Immature natural killer cell (primary cell): ENCODE measurements at places on chromosomes 16 and 17.

DNA sequence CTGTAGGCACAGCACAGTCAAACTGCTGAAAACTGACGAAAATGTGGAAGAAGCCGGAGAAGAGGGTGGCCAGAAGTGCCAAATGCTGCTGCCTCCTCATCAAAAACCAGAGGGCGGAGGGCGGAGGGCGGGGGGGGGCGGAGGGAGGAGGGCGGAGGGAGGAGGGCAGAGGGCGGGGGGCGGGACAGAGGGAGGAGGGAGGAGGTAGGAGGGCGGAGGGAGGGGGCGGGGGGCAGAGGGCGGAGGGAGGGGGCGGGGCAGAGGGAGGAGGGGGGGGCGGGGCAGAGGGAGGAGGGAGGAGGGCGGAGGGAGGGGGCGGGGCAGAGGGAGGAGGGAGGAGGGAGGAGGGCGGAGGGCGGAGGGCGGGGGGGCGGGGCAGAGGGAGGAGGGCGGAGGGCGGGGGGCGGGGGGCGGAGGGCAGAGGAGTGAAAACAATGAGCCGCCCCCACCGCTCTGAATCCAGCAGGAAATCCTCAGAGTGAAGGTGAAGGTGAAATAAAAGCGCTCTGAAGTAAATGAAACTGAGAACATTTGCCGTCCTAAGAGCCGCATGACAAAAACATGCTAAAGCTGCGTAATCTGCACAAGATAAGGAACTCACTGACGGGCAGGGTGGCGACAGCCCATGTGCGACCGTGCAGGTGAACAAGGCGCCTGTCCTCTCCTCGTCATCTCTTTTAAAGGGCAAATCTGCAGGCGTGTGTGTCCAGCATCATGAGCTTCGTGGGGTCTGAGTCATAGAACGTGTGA, 22.6 kb upstream of the CBFA2T3 start:
- H3K27ac ChIP-seq = no peak overlapping the region
- H3K4me3 ChIP-seq = no peak overlapping the region
- H3K36me3 ChIP-seq = peaks cover 4% of the 10 kb centered on the region
- H3K27me3 ChIP-seq = peaks cover 5% of the 10 kb centered on the region
- DNase-seq = no peak

GRCh38 chr16:48911700-48912099, 301.7 kb upstream of the N4BP1 start:
- no peak overlapping the region for H3K27ac ChIP-seq
- H3K4me1 ChIP-seq = no peaks in the 10 kb centered on the region
- H3K36me3 ChIP-seq = no peaks in the 10 kb centered on the region
- H3K4me3 ChIP-seq = no peak overlapping the region
- H3K27me3 ChIP-seq = peaks cover 4% of the 10 kb centered on the region
- DNase-seq = no peak

DNA sequence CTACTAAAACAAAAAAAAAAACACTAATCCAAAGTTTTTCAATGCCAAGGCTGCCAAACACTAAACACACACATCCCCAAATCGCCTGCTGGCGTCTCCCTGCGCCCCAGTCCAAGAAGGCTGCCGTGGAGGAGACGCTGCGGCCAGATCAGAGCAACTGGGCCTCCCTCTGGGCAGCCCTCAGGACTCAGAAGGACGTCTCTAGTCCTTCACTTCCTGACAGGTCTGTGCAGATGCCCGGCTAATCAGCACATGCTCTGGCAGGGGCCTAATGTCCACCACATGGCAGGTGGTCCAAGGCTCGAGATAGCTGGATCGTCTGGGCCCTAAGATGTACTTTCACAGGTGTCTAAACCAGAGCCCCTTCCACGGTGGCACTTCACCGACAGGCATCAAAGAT, 2.7 kb downstream of the SLC38A10 start:
- H3K27me3 ChIP-seq = no peaks in the 10 kb centered on the region
- H3K27ac ChIP-seq = no peak overlapping the region
- H3K4me1 ChIP-seq = peaks cover 57% of the 10 kb centered on the region
- DNase-seq = no peak
- peaks cover 3% of the 10 kb centered on the region for H3K36me3 ChIP-seq

DNA sequence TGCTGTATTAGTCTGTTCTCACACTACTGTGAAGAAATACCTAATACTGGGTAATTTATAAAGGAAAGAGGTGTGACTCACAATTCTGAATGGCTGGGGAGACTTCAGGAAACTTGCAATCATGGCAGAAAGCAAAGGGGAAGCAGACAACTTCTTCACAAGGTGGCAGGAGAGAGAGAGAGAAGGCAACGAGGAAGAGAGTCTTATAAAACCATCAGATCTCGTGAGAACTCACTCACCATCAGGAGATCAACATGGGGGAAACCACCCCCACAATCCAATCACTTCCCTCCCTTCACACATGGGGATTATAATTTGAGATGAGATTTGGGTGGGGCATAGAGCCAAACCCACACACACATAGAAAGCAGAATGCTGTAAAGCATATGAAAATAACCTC, 896.2 kb downstream of the CDH11 start:
- H3K27me3 ChIP-seq = peaks cover 2% of the 10 kb centered on the region
- no peaks in the 10 kb centered on the region for H3K4me1 ChIP-seq
- no peaks in the 10 kb centered on the region for H3K36me3 ChIP-seq

DNA sequence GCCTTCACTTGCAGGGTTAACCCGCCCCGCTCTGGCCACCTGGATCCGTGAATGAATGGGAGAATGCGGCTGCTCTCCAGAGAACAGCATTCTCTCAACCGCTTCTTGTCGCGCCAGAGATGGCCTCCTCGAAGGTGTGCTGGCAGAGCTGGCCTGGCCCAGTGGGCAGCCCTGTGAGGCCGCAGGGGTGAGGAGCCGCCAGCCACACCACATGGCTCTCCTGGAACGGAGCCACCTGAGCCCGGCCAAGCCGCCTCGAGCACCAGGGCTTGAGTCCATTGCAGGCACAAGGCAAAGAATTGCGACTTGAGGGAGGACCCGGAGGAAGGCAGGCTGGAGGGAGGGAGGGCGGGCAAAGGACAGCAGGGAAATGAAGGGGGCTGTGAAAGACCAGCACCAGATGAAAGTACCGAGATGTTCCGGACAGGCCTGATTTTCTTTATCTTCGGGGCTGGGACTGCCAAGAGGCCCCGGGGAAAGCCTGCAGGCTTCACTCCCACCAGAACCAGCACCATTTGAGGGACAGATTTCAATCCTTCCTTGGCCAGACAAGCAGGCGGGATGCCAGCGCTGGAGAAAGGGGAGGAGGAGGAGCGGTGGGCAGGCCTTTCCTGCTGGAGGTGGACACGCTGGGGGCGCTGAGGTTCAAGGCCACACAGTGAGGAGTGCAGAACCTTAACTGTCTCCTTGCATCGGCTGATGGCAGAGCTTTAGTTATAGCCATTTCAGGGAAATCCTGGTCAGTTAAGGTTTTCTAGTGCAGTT, 69.4 kb downstream of the MRC2 start:
- no peaks in the 10 kb centered on the region for H3K4me1 ChIP-seq
- H3K27ac ChIP-seq = no peak overlapping the region
- no peak for DNase-seq

DNA sequence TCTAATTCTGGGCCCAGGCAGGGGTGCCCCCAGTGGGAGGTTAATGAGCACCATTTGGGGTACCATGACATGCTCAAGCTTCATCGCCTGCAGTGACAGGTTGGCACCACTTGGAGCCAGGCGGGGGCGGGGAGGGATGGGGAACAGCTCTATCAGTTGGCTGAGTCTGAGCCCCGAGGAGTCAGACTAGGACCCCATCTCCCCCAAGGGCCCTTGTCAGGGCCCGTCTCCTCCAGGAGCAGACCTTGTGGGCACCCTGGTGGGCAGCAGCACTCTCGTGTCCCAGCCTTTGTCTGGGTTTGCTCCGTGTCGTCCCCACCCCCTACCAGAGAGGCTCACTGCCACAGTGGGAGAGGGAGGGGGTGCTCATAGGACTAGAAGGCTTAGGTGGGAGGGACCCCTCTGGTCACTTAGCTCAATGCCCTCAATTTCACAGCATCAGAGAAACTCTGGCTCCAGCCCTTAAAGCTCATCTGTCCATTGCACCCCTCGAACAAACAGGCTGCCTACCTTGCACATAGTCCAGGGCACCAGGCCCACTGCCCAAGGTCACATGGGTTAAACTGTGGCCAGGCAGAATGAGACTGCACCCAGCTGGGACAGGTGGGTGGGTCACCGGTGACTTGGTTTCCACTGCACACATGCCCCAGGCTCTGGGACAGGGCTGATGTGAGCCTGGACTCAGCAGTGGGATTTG, 4.1 kb downstream of the PPP1R9B start:
- peak overlapping the region; percentile 92 for H3K27ac ChIP-seq
- peaks cover 16% of the 10 kb centered on the region for H3K36me3 ChIP-seq
- DNase-seq = no peak
- H3K27me3 ChIP-seq = peaks cover 8% of the 10 kb centered on the region
- H3K4me3 ChIP-seq = peak overlapping the region; percentile 96
- H3K4me1 ChIP-seq = peaks cover 73% of the 10 kb centered on the region

DNA sequence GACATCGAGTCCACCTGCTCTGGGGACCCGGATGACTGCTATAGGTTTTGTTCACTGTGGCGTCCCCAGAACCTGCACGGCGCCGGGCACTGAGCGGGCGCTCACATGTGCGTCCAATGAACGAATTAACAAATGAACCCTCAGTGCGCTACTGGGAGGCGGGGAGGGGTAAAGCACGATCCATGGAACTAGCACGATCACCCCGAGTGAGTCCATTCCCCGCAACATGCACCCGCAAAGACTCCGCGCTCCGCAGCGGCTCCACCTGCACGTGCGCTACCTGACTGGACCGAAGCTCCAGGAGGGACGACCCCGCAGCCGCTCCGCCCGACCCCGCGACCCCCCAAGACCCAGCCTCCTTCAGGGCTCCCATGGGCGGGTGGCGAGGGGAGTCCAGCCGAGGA, 491 bp downstream of the TRAP1 start:
- H3K27me3 ChIP-seq = no peaks in the 10 kb centered on the region
- H3K27ac ChIP-seq = peak overlapping the region; percentile 90
- no peaks in the 10 kb centered on the region for H3K36me3 ChIP-seq
- DNase-seq = no peak
- H3K4me1 ChIP-seq = peaks cover 22% of the 10 kb centered on the region
- H3K4me3 ChIP-seq = peak overlapping the region; percentile 81

GRCh38 chr16:3637371-3637923, 17.0 kb upstream of the DNASE1 start:
- H3K27ac ChIP-seq = peak overlapping the region; percentile 52
- no peak for DNase-seq
- H3K36me3 ChIP-seq = no peaks in the 10 kb centered on the region
- peaks cover 2% of the 10 kb centered on the region for H3K27me3 ChIP-seq
- no peak overlapping the region for H3K4me3 ChIP-seq
- peaks cover 55% of the 10 kb centered on the region for H3K4me1 ChIP-seq

GRCh38 chr16:50841081-50841886, 99.4 kb downstream of the CYLD start:
- H3K4me1 ChIP-seq = peaks cover 17% of the 10 kb centered on the region
- peak; percentile 13 for DNase-seq
- H3K36me3 ChIP-seq = no peaks in the 10 kb centered on the region
- no peak overlapping the region for H3K27ac ChIP-seq

DNA sequence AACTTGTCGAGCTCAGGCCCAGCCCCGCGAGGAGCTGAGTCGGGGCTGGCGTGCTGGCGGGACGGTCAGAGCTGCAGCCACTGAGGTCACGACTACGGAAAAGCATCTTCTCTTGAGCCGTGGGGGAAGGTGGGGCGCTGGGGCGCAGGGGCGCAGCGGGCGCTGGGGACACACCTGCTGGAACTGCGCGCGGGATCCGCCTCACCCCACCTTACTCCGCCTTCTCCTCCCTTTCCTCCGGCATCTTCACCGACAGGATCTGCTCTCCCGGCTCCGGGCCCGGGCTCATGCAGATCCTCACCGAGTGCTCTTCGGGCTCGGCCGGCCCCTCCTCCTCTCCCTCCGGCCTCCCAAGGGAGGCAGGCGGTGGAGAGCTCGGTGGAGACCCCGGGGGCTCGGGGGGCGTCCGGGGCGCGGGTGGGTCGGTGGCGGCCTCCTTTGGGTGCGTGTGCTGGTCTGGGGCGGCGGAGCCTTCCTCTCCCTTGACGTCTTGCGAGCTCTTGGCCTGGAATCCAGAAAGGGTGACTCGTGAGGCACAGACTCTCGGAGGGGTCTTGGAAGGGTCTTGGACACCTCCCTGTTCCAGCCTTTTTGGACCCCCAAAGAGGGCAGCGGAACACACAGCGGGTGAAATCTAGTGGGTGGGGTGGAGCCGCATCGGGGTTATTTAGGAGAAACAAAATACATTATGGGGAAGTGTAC, 81.8 kb upstream of the KIFC3 start:
- H3K4me1 ChIP-seq = peaks cover 17% of the 10 kb centered on the region
- no peak overlapping the region for H3K4me3 ChIP-seq
- peaks cover 6% of the 10 kb centered on the region for H3K36me3 ChIP-seq
- no peak for DNase-seq
- H3K27me3 ChIP-seq = peaks cover 10% of the 10 kb centered on the region

DNA sequence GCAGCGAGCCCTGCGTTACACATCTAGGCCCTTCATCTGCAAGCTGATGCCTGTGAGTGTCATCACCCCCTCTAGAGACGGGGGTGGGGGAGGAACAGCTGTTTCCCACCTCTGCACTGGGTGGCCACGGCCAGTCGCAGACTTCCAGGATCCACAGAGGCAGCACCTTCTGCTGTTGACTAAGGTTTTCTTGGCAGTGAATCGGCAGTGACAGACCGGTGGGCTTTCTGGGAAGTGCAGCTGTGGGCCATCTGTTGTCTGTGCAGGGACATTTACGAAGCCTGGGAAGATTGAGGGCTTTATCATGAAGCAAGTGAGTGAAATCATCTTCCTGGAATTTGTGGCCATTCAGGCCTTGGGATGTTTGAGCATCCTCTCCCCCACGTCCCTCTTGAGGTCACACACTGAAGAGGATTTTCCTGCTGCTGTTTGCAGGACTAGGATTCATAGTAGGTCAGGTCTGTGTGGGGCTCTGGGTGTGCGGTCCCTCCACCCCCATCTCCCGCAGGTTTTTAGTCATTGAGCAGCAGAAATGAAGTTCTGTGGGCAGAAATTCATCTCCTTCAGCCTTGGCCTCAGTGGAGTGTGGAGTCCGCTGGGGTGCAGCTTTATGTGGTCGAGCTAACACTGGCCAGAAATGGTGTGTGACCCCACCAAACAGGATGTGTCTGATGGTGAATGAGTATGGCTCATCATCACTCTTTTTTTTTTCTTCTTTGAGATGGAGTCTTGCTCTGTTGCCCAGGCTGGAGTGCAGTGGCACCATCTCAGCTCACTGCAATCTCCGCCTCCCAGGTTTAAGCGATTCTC, 12.0 kb downstream of the PGS1 start:
- H3K36me3 ChIP-seq = peaks cover 8% of the 10 kb centered on the region
- peaks cover 68% of the 10 kb centered on the region for H3K4me1 ChIP-seq
- H3K4me3 ChIP-seq = no peak overlapping the region
- H3K27ac ChIP-seq = no peak overlapping the region
- no peak for DNase-seq

GRCh38 chr17:34366529-34367107, 3.6 kb upstream of the CCL1 start:
- no peaks in the 10 kb centered on the region for H3K36me3 ChIP-seq
- no peak for DNase-seq
- H3K27me3 ChIP-seq = peaks cover 2% of the 10 kb centered on the region
- H3K4me1 ChIP-seq = peaks cover 19% of the 10 kb centered on the region
